NCI-H774 (cell line): ENCODE measurements at places on chromosomes 2 and 18.
A peak's percentile ranks its signal among the peaks of the same experiment; 100 is the strongest.

- peak; percentile 50 for DNase-seq
These were observed 556 bp downstream of the DNMT3A start for GRCh38 chr2:25341011-25341727.

DNA sequence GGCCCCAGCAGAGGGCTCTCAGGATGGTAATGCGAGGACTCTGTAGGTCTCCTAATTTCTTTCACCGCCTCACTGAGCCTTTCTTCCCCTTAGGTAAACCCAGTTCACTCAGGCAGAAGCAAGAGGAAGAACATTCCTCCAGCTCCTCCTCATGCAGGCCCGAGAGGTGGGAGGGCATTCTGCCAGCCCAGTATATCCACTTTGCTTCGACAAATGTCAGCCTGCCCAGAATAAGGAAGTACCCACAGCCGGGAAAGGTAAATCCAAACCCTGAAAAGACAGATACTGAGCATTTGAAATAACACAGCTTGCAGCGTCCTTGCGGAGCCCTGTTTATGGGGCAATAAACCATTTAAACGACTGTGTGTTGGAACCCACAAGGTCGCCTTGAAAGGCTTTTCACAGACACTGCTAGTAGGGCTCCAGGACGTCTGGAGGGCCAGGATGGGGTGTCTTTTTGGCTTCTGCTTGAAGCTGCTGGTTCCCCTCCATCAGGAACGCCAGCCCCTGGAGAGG, 63.0 kb upstream of the STPG4 start:
- DNase-seq, result no peak

GRCh38 chr2:172674034-172674967, 61.3 kb upstream of the RAPGEF4 start:
- no peak for DNase-seq

- DNase-seq, result no peak
These were observed 57.5 kb downstream of the MYL12B start for GRCh38 chr18:3319399-3319798.

DNA sequence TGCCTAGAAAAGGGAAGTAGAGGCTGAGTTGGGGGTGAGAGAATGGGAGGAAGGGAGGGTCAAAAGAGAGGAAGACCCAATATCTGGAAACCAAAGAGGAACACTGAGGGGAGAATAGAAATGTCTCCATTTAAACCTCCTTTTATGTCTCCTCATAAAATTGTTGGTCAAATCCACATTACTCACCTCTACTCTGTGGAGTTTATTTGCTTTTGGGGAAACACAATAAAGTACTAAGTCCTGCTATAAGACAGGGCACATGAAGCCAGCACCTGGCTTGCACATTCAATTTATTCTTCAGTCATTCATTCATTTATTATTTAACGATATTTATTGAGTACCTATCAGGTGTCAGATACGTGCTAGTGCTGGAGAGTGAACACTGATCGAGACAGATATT, 60.3 kb upstream of the NFE2L2 start:
- DNase-seq, result no peak

- DNase-seq, result no peak
These were observed 14.7 kb downstream of the NIFK start for GRCh38 chr2:121721926-121722325.

DNA sequence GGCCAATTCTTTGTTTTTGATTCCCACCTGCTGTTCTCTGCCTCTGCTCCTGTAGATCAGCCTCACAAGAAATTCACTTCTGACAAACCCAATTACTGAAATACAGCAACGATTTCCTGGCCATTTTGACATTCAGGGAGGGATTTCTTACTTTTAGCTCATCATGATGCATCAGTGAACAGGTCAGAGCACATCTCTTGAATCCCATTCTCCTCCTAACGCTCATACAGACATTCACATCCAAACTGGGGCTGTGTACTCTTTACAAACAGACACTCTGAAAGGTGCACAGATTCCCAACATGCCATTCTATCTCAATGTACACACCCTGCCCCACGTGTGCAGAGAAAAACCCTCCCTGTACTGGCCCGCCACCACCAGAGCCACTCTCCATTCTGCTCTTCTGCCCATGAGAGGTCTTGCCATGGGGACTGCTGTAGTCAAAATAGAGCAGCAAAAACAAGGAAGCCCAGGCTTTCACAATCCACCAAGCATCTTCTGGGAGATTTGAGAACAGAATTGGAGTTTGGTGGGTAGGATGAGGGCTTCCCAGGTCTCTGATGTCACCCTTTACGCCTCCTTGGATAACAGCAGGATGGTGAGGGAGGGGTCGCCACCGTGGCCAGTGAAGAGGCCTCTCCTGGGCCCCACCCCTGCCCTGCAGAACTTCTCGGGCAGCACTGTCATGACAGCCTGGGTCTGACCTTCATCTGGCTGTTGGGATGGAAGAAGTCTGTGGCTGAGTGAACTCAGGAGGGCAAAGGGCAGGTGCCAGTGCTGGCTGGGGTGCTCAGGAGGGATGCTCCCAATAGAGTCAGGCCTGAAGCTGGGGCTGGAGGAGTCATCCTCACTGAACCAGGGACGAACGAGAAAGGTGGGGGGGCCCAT, 41.9 kb upstream of the ZFP36L2 start:
- DNase-seq, result no peak

DNA sequence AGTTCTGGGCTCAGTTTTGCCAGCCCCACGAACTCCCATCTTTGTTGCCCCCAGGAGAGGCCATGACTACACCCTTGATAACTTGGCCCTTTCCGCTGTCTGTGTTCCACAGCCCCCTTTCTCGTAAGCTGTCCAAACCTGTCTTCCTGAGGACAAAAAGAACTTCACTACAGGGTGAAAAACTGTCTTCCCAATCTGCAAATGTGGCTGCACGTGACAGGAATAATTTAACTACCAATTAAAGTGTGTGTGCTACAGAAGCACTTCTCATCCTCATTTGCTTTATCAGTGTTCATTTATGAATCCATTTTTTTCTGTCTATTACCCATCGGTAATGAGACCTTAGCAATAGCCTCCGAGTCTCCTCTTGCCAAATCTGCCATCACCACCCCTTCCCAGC, 9.1 kb upstream of the ALPK2 start:
- no peak for DNase-seq

- no peak for DNase-seq
These were observed 47.4 kb upstream of the GPR45 start for GRCh38 chr2:105194022-105194675.

GRCh38 chr2:195649629-195650190, 7.3 kb upstream of the SLC39A10 start:
- DNase-seq, result no peak

- DNase-seq, result peak; percentile 4
These were observed 38.9 kb upstream of the LPIN2 start for GRCh38 chr18:3051718-3052410.

DNA sequence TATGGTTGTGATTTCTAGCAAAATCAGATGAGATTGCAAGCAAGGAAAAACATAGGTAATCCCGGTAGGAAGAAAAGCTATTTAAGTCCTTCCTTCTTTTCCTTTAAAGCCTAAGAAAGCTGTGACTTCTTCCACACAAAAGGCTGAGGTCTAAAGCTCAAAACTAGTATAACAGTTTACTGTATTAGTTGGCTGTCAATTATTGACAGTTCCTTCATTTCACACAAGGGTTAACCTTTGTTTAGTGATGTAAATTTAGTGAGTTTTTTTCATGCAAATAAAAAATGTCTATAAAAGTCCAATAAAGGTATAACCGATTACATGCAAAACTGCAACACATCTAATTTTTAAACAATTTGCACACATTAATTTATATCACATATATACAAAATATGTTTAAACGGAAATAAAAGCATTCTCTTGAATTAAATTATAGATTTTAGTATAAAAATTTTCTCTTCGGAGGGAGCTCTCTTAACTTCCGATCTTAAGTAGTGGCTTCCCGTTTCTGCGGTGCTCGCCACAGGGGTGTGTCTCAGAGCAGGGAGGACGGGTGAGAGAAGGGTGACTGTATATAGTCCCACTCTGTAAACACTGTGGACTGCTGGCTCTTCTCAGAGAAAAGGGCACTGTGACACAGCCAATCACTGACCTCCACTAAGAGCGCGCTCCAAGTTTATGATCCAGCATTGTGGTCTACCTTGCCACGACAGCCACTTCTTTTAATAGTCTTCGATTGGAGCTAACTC, 33.4 kb downstream of the TTR start:
- DNase-seq, result no peak

DNA sequence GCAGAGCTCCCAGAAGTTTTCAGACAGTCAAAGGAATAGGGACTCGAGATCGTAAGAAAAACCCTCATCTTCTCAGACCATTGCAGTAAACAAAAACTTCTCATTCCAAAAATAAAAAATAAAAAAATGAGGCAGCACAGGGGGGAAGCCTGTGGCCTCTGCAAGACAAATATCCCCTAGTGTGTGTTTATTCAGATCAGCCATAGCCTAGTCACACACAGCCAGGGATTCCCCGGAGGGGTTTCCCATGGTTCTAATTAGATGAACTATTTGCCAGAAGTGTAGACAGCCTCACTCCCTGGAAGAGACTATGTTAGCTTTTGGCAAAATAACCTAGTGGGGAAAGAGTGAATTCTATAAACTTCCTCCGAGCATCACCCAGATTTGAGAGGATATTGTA, 122.9 kb upstream of the KLF7 start:
- no peak for DNase-seq

GRCh38 chr2:227578642-227579041, 20.1 kb upstream of the SCYGR2 start:
- no peak for DNase-seq

GRCh38 chr2:227824711-227825110, 11.1 kb downstream of the CCL20 start:
- no peak for DNase-seq

GRCh38 chr18:25726298-25726697, 364.1 kb downstream of the SS18 start:
- no peak for DNase-seq

DNA sequence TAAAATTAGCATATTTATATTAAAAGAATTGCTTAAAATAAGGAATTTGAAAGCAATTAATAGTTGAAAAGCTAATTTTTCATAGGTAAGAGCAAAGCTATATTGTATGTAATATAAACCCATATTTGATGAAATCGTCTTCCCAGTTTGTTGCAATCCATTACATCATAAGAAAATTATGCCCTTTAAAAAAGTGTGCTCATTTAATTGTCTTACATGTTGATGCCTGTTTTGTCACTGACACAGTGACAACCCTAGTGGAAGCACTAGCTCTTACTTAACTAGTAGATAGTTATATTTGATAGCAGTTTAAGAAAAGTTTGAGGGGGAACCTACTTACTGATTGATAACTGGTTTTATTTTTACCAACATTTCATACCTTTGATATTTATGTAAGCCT, 30.0 kb upstream of the IL18RAP start:
- no peak for DNase-seq

DNA sequence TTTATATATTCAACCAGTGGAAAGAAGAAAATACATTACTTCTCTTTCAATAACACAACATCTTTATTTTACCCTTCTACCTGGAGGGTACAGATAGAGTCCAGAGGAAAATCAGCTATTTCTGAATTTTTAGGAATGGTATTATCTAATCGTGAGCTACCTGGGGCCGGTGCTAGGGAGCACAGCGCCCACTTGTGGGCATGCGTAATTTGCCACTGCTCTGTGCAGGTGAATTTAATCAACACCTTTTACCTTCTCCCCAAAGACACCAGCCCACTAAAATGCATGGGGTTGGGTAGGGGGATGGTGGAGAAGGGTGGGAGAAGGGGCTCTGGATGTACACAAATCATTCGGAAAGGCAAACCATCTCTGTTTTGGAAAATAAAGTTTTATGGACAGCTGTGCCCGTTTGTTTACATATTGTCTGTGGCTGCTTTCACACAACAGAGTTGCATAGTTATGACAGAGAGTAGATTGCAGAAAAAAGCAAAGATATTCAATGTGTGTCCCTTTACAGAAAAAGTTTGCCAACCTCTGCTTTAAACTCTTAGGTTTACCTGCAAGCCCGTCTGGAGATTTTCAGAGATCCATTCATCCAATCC, 51.5 kb upstream of the DCC start:
- peak; percentile 10 for DNase-seq
